ENCODE measurements at places on chromosomes 7 and 10.

- no peak for DNase-seq
Observed at GRCh38 chr7:125122173-125122572, 192.5 kb upstream of the POT1 start.

DNA sequence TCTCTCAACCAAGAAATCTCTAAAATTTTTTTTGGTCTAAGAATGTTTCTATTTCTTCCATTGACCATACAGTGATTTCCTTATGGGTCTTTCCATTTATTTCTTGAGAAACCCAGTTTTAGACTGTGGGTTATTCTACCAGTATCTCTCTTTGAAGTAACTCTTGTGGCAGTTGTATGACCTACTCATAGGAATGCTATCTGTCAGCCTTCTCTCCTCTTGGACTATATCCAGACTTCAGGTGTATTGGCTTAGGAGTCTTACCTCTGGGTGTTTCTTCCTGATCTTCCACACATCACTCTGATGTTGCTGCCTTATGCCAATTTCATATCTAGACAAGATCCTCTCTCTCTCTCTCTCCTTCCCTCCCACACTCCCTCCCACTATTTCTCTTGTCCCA lies 178.1 kb downstream of the BMPER start:
- DNase-seq = no peak

DNA sequence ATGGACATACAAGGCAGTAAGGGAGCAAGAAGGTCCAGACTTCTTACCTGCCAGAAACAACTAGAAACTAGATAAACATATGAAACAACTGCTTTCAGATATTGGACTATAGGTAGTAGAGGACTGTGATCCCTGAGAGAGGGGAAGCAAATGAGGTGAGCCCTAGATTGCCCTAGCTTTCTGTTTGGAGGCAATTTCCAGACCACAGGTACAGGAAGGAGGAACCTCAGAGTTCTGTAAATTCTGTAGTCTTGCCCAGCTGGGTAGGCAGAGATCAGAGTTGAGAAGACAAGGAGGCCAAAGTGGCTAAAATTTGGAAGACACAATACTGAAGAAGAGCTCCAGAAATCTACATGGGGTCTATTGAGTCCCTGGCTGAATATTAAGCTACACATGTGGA lies 21.0 kb downstream of the CDK6 start:
- DNase-seq = no peak

DNA sequence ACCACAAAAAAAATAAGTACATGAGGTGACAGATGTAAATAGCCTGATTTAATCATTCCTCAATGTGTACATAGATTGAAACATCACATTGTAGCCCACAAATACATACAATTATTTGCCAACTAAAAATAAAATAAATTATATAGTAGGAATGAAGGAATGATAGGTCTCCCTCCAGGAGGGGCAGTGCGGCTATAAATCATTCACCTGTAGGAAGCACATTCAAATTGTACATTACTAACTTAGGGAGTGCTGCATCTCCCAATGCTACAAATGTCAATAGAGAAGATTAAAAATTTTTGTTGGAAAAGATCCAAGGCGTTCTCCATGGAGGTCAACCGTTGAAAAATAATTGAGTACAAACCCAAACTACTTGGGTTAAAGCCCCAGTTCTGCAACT lies 4.2 kb downstream of the KBTBD2 start:
- DNase-seq = no peak

DNA sequence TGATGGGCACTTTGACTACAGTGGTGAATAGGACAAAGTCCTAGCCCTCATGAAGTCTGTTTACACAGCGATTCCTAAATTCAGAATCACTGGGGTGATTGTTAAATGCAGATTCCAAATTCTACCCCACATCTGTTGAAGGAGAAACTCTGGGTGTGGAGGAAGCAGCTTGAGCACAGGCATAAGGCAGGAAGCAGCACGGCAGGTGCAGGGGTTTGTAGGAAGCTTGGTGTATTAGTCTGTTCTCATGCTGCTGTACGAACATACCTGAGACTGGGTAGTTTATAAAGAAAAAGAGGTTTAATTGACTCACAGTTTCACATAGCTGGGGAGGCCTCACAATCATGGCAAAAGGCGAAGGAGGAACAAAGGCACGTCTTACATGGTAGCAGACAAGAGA lies 5.1 kb downstream of the AKR1E2 start:
- DNase-seq = no peak

DNA sequence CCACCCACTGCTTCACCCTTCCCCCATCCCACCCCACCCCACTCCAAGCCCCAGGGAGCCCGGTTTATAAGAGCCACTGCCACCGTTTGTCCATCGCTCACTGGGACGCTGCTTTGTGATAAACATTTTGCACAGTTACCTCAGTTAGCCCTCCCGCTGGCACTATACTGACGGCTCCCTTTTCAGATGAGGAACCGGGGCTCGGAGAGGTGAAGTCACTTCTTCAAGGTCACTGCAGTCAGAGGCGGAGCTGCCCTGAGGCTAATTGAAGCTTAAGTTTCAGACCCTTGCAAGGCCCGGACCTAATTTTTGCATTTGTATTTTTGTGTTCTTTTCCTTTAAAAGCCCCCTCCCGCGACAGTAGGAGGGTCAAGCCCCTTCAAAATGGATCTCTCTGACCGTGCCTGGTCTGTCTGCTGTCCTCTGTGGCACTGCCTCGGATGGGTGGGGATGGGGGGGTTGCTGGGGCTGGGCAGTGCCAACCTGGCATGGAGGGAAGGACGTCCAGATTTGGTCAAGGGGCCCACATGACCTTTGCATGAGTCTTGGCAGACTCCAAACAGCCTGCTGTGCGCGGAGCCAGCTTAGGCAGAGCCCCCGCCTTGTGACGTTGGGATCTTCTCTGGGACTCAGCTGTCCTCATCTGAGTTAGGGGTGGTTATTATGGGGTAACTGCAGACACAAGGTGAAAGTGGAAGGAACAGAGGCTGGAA lies 17.7 kb upstream of the NODAL start:
- no peak for DNase-seq

DNA sequence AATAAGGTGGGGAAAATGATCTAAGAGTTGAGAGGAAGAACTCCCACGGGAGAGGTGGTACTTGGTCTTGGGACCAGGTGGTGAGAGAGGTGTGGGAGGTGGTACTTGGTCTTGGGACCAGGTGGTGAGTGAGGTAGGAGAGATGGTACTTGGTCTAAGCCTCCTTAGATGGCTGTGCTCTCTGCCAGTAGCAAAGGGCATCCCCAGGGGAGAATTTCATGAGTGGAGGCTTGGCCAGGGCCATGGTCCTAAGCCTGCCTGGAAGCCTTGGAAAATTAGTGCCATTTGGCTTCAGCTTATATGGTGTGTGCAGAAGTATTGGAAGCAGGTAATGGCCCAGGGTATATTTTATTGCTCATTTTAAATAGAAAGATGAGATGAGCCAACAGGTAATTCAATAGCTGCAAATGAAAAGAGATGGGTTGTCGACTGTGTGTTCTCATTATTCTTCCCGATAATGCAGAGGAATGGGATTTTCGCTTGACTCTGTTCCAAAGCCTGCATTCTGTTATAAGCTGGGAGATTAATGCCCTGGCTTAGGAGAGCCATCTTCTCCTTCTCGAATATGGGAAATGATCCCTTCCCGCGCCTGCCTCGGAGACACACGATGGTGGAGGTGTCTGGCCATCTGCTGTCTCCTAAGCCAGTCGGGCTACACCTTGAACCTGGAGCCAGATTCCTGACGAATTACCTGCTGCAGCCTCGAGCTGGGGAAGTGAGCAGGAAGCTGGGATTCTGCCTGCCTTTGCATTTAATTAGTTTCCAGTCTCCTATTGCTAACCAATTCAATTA lies 287.8 kb downstream of the GALNT17 start:
- DNase-seq = no peak

DNA sequence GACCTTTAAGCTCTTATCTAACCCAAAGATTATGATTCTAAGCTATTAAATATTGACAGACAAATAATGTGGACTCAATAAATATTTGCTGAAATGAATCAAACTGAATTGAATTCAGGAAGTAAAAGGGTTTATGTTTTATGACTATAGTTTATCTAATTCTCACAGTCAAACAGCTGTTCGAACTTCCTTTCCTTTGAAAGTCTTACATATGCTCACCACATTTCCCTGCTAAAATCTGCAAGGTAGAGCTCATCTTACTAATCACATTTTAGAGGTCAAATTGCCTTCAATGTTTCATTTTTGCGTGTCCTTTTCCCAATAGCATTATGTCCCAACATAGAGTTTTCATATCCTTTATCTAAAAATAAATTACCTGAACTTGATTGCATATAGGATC lies 154.9 kb upstream of the PPP1R3A start:
- no peak for DNase-seq

DNA sequence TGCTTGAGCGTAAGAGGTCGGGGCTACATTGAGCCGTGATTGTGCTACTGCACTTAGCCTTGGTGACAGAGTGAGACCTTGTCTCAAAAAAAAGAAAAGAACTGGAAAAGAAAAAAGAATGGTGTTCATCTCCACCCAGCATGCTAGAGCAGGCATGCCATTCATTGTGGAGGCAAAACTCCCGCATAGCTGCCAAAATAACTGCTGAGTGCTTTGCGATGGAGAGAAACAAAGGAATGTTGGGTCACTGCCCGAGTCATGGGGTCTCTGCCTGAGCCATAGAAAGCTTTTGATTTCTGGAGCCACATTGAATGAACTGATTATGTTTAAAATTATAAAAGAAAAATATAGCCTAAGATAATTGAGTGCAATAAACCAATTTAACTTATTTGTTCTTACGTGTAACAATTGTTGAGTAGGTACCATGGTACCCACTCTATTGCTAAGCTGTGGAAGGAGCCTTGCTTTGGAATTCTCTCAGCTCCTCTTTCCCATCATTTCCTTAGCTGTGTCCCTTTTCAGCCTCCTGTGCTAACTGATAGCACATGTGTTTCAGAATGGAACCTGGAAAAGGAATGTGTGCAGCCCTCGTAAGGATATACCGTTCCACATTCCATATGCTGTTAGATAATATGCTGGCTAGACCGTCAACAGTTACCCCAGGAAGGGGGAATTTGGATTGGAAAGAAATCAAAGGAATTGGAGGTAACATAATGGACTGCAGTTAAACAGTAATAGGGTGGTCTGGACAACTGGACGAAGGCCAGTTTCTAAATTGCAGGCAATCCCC lies 99.0 kb downstream of the KIAA1217 start:
- no peak for DNase-seq

- DNase-seq = no peak
Observed at GRCh38 chr7:104096683-104097082, 107.2 kb upstream of the RELN start.

DNA sequence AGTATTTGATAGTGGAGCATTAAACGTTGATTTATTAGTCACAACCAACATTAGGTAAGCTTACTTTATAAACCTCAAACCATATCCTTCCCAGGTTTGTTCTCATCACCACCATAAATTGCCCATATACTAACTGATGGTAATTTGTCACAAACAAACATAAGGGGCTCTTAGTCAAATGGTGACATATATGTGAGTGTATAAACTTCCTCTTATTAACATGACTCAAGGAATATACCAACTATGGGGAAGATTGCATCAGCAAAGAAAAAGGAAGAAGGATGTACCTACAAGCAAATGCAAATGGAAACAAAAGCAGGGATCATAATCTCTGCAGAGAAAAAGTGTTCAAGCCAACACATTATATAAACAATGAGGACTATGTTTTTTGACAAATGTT lies 418.2 kb upstream of the AKR1E2 start:
- DNase-seq = no peak

DNA sequence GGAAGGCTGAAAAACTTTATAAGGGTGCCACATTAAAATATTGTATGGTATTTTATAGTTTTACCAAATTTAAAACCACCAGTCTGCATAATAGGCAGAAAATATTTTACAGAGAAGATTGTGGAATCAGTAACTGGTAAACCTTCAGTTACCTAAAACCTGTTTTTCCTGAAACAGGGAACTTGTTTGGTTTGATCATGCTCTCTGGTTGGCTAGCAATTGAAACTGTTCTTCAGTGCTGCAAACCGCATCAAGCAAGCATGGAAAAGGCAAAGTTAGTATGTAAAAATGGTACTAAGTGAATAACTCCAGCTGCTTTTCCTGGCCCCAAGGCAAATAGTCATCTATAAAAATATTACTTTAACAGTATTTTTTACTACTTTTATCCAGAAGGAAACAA lies 316.9 kb upstream of the LRRN3 start:
- no peak for DNase-seq

DNA sequence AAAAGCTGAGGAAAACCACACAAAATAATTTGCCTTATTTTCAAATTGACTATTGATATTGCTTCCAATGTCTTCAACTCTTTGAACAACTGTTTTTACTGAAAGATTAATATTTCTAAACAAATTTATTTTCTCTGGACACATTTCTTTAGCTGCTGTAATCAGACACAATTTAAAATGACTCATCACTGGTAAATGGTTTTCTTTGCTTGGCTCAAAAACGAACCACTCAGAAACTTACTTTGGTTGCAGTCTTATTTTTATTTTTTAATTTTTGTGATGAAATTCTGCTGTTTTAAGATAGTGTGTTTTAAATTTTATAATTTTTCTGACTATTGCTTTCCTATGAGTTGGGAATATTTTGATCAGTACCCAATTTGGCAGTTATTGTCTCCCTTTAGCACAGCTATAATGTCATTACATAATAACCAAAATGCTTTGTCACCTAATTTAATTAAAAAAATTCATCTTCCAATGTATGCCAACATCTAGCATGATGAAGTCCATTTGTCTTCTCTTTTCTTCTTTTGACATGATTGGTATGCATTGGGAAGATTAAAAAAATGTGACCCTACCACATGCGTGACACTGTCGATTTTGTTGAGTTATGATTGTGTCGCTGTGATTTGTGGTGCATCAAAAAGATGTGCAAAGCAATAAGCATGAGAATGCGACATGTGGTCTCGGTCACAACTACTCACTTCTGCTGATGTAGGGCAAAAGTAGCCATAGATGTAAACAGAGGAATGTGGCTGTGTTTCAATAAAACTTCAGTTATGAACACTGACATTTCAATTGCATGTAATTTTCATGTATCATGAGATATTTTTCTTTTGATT lies 222.3 kb downstream of the SUGCT start:
- DNase-seq = no peak

- DNase-seq = no peak
Observed at GRCh38 chr10:33566001-33566400, 231.5 kb upstream of the NRP1 start.

GRCh38 chr10:103713676-103714075 lies 141.7 kb downstream of the SH3PXD2A start:
- DNase-seq = no peak

DNA sequence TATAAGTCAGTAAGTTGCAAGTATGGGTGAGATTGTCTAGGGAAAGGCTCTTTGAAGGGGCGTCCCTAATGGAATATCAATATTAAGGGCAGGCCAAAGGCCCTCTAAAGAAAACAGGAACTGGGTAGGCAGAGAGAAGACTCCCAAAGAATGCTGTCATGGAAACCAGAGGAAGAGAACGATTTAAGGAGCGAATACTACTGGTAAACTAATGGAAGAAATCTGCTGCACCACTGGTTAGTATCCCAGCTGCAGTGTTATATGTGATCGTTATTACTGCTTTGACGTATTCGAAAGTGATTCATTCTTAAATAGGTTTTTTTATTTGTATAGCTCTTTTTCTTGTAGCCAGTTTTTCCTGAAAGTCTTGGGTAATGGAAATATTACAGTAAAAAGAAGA lies 1.3 kb downstream of the CASP2 start:
- DNase-seq = no peak

- DNase-seq = peak; percentile 51
Observed at GRCh38 chr7:155815332-155816191, 3.3 kb upstream of the SHH start.

GRCh38 chr7:113084496-113085172 lies 2.0 kb downstream of the GPR85 start:
- DNase-seq = no peak
